ENCODE measurements at places on chromosomes 12 and 14.

- no peak for DNase-seq
Observed at GRCh38 chr14:77615361-77616132, 890 bp downstream of the SPTLC2 start.

DNA sequence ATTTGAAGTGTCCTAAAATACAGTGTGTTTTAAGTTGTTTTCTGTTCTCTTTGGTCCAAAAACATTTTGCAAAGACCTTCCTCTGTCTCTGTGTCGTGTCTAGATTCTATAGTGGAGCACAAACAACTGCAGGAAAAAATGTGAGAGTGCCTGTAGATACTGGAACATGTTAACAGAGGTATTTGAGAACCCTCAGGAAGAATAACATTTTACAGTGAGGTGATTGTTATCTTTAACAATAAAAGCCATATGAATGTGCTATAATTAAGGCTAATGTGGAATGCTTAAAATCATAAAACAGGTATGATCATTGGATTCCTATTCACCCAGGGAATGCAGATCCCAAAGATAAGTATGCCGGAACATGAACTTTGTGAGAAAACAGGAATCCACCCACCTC, 98.0 kb downstream of the SAMD4A start:
- DNase-seq = no peak

- no peak for DNase-seq
Observed at GRCh38 chr12:46702581-46703344, 123.0 kb downstream of the SLC38A4 start.

DNA sequence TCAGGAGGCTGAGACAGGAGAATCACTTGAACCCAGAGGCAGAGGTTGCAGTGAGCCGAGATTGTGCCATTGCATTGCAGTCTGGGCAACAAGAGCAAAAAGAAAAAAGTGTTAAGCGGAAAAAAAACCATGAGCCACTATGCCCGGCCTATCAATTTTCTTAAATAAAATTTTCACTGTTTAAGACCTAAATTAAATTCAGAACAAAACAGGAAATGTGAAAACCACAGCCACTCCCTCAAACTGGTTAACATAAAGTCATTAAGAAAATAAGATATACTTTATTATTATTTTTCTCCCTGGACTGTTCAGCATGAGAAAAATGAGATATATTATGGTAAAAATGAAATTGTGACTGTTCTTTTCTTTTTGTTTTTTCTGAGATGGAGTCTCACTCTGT, 44.6 kb upstream of the GCH1 start:
- no peak for DNase-seq

- no peak for DNase-seq
Observed at GRCh38 chr12:104657726-104658484, 201.2 kb downstream of the CHST11 start.

DNA sequence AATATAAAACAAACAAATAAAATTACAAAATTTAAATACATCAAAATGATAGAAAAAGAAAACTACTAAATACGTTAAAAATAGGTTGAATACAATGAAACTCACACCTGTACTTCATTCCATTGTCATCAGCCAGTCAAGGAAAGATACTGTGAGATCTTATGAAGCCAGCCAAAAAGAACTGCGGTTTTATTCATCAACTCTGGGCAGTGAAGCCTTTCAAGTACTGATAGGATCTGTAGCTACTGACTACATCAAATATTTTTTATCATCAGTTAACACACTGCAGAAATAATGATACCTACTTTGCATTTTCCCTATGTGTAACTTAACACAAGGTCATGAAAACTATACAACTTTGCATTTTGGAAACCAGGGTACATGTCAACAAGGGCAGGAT, 46.3 kb upstream of the FAR2 start:
- no peak for DNase-seq

GRCh38 chr12:56759263-56759908, 3.7 kb upstream of the HSD17B6 start:
- no peak for DNase-seq

- peak; percentile 54 for DNase-seq
Observed at GRCh38 chr12:52121824-52122539, 42.5 kb downstream of the SMIM41 start.

GRCh38 chr12:14961466-14962152, at the start of gene ARHGDIB:
Gene ARHGDIB, minus strand, starts transcription at chr12:14961601. Its CDS starts 10,889 bp downstream, at chr12:14950712.
- DNase-seq = peak; percentile 67

DNA sequence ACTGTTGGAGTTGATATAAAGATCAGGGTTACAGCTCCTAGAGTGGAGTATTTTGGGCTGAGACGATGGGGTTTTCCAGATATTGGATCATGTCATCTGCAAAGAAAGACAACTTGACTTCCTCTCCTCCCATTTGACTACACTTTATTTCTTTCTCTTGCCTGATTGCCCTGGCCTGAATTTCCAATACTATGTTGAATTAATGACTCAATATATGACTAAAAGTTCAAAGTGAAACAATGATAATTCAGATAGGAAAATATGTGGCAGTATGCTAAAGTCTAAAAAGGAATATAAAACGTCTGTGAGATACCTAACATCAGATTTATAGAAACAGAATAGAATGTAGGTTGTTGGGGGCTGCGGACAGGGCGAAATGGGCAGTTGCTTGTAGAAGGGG, 72.2 kb downstream of the BHLHE41 start:
- no peak for DNase-seq

GRCh38 chr12:111361073-111361716, 7.7 kb downstream of the PHETA1 start:
- no peak for DNase-seq

DNA sequence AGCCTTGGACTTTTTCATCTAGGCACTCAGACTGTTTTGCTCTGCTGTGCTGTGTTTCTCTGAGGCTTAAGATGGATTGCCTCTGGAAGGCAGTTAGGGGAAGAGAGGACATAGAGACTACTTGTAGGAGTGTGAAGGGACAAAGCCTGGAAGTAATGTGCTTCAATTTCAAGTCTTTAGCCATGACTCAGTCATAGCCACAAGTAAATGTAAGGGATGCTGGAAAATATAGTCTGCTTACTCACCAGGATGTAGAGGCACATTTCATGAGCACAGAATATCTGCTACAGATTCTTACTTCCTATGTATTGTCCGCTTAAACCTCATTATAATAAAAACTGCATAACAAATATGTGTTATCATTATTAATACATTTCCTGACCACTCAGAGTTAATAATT, 794.3 kb upstream of the NOVA1 start:
- no peak for DNase-seq

- DNase-seq = no peak
Observed at GRCh38 chr12:123000578-123000977, 20.1 kb downstream of the ARL6IP4 start.

GRCh38 chr12:31600252-31600651, 9.3 kb upstream of the DENND5B start:
- DNase-seq = no peak

- DNase-seq = no peak
Observed at GRCh38 chr12:8980137-8980536, 9.2 kb upstream of the KLRG1 start.

DNA sequence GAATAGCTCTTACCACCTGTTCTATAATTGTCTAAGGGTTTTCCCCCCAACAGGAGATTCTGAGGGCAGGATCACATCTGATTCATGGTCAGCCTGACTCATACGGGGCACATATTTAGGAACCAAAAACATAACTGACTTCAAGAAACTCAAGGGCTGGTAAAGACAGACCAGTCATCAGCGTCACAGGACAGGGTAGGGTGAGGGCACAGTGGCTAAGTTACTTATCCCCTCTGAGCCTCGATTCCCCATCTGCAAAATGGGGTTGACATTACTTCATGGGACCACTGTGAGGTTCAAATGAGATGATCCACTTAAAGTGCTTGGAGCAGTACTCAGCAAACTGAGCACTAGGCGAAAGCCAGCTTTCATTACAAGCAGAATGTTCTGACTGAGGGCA, 606 bp downstream of the CINP start:
- DNase-seq = no peak

Measured in CD4-positive, alpha-beta T cell (primary cell).